ENCODE measurements at places on chromosomes 12 and 14.

GRCh38 chr12:113149361-113150150 lies at the start of gene CFAP73:
Gene CFAP73 (plus strand): TSS chr12:113149724. CDS start chr12:113149858, 134 bp downstream.
- DNase-seq = no peak

GRCh38 chr12:129564768-129565167 lies 339.1 kb downstream of the TMEM132D start:
- DNase-seq = no peak

GRCh38 chr14:81125536-81125935 lies 95.2 kb downstream of the GTF2A1 start:
- no peak for DNase-seq

GRCh38 chr14:49634547-49635334 lies at the start of gene DNAAF2:
Gene DNAAF2 (minus strand): TSS chr14:49635244. CDS start chr14:49635149, 95 bp downstream.
- DNase-seq = peak; percentile 46

- DNase-seq = no peak
Observed at GRCh38 chr12:132367071-132367851, 37.9 kb upstream of the GALNT9 start.

DNA sequence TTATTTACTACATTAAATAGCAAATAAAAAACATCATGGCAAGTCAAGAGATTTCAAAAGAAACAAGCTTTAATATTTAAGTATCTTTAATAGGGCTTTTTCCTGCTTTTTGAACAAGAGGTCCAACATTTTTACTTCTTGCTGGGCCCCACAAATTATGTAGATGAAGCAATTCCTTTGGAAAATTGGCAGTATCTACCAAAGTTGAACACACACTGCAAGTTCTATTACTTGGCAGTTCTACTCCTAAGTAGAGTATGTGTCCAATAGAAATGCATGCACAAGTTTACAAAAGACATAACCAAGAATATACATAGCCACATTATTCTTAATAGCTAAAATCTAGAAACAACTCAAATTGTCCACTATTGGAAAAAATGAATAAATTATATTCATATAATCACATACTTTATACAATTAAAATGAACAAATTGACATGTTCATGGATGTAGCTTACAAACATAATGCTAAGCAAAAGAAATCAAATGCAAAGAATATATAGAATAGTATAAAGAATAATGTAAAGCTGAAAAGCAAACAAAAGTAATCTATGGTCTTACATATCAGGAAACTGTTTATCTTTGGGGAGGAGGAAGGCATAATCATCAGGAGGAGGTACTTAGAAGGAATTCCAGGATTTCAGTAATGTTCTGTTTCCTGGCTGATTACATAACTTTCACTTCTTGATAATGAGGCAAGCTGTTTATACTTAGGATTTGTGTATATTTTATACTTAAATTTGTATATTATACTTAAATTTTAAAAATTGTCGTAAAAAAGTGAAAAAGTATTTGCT lies 6.5 kb upstream of the TMBIM4 start:
- no peak for DNase-seq

DNA sequence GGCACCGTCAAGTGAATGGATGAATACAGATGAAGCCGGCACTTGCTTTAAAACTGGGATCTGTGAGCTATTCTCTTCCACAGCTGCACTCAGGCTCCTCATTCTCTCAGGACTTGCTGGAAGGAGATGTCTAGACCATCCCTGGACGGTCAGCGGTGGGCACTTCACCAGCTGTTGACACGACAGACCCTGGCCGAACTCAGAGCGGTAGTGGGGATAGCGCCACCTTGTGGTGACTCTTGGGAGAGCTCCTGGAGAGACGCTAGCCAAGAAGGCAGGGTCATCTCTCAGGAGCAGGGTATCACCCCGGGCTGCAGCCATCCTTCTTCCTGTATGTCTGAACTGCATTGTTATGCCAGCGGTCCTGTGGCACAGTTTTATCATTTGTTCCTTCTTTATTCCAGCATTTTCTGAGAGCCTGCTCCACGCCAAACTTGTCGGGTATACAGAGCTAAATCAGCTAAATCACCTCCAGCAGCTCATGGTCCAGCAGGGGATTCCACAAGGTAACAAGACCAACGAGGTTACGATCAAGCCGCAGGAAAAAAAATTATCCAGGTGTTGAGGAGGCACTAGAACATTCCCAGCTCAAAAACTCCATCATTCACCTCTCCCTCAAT lies 10.0 kb downstream of the WNT1 start:
- peak; percentile 66 for DNase-seq

DNA sequence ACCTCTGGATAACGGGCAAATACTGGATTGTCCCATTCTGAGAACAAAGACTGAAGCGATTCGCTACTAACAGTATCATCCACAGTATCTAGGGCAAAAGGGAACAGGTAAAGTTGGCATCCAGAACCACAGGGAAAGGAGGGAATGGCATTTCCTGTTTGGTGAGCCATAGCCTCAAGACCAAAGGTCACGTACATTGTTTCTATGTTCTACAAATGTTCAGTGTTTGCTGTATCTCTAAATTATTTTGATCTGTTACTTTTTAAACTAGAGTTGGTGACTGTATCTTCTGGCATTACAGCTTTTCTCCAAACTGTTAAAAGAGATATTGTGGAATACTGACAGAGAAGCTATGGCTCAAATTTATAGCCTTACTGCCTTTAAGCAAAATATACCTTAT lies 9.7 kb downstream of the MLH3 start:
- DNase-seq = no peak

DNA sequence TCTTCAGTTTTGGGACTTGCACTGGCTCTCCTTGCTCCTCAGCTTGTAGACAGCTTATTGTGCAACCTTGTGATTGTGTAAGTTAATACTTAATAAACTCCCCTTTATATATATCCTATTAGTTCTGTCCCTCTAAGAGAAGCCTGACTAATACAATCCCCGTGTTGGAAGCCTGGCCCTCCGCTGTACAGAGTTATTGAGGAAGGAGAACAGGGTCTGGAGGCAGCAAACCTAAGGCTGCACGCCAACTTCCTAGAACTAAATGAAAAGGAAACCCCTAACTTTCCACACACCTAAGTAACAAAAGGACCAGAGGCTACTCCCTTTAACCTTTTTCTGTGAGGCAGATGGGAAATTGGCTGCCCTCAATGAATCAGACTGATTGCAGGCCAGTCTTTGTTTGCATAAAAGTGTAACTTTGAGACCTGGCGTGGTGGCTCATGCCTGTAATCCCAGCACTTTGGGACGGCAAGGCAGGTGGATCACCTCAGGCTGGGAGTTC lies 42.6 kb upstream of the LIMA1 start:
- DNase-seq = no peak

DNA sequence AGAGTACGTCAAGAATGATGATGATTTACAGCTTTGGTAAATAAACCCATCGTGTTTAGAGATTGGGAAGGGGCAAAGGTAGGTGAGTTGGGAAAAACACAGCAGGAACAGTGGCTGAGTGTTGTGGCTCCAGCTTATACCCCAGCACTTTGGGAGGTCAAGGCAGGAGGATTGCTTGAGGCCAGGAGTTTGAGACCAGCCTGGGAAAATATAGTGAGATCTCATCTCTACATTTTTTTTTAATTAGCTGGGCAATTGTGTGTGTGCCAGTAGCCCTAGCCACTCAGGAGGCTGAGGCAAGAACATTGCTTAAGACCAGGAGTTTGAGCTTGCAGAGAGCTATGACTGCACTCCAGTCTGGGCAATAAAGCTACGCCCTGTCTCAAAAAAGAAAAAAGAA lies 77.1 kb downstream of the RASSF9 start:
- no peak for DNase-seq

All from effector CD8-positive, alpha-beta T cell (primary cell).